ENCODE measurements at places on chromosomes 4 and X.

GRCh38 chr4:168917138-168917779, 92.8 kb downstream of the CBR4 start:
- no peak for DNase-seq

DNA sequence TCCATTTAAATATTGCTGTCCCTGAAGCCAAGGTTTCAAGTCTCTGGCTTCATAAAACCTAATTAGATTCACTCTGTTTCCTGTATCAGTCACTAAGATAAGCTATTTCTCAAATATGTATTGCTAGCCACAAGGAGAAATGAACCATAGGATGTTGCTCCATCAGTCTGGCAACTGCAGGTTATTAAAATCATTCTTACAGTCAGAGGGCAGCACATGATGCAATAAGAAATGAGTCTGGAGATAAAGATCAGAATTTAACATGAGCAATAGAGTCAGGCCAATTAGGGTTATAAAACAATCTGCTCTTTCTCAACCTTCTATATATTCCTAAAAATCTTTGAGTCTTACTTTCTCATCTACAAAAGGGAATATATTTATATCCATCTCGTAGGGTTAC, 7.2 kb downstream of the PRKG2 start:
- no peak for DNase-seq

DNA sequence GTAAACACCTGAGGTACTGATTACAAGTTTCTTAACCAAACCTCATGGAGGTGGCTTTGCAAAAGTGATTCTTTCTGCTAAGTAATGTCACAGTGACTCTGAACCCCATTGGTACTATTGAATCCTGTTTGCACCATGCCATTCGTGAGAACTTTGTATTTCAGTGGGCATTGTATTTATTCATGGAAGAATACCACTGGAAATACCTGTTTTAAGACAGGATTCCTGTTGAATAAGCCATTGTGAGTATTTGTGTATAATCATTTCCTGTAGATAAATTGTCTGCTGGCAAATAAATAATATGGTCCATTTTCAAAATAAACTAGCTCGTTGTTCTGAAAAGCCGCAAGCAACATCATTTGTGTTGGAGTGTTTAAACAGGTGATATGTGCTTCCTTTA, 136.4 kb upstream of the GUCY1A1 start:
- DNase-seq: no peak

GRCh38 chr4:96093057-96093456, 253.2 kb downstream of the PDHA2 start:
- DNase-seq: no peak

DNA sequence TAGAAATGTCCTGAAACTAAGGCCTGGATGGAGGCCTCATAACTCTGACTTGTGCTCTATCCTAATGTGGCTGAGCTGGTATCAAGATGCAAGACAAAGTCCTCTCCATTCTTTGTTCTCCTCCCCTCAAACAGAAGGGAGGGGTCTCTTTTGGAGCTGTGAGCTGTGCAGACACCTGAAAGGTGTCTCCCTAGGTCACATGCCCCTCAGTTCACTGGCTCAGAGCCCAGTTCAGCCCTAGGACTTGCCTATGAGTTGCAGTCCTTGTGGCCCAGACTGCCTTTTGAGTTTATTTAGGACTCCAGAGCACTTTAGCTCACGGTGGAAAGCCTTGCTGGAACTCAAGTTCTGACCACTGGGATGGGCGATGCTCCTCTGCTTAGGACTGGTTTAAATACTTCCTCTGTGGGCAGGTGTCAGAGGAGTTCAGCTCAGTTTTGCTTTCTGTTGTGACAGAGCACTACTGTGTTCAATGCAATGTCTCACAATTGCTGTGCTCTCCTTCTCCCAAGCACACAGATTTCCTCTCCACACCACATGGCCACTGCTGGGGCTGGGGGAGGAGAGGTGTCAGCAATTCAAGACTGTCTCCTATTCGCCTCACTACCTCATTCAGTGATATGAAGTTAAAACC, 84.8 kb upstream of the ZNF827 start:
- no peak for DNase-seq

DNA sequence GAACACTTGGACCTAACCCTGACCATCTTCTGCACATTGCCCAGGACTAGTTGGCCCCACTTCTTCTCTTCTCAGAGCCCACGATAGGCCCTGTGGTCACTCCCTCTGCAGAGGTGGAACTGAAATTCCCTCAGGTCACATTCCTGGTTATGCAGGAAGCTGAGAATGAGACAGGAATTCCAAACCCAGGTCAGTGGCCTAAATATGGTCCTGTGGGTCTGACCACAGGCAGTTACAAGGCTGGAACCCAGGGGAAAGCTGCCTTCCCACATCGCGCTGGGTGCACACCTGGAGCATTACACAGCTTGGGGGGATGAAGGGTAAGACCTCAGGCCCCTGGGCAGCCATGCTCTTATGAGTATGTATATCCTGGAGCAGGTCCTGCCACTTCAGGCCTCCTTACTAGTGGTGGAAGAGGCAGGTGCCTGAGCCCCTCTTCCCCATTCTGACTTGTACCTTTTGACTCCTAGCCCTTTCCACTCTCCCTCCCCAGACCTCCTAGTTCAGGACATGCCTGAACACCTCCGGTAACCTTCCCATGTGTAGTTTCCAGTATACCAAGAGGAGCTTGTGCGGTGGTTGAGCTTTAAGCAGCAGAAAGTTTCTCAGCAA, 173.5 kb downstream of the ASMT start:
- DNase-seq: no peak

DNA sequence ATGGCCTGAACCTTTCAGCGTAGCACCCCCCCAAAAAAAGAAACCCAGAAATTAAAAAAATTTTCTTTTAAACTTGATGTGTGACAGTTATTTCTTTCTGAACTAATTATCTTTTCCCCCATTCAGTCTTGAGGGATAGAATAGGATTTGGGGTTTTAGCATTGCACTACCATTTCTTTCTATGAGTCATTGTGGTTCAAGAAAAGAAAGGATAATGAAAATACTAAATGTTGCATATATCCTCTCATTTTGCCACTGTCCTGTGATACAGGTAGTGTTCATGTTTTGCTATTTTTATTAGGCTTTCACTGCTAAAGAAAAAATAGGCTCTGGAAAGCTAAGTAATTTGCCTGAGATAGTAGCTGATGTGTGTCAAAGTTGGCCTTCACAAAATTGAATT, 39.4 kb upstream of the DCK start:
- DNase-seq: no peak

DNA sequence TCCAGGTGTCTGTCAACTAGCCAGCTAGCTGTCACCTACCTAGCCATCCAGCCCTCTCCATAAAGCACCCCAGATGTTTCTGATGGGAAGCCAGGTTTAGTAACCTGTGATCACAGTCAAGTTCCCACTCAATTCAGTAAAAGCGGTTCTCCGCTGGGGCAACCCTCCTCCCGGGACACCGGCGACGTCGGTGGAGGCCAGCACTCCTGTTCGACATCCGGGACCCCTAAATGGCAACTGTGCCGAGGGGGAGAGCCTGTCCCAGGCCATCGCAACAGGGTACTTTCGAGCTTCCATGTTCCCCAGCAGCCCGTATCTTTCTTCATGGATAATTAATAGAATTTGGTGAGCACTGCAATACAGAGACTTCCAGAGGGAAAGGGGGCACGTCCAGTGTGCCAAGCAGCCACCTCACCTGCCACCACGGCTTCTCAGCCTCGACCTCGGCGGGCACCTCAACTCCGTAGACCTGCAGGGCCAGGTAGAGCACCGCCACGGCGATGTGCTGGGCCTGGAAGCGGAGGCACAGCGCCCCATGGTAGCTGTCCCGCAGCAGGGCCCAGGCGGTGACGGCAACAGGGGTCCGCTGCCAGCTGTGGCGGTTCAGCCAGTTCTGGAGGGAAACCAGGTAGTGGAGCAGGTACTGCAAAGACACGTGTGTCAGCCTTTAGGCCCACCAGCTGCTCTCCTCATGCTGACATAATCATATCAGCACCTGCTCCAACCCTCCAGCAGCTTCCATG, 6.7 kb downstream of the CCNQ start:
- no peak for DNase-seq

- peak; percentile 37 for DNase-seq
Measured at GRCh38 chr4:70712604-70713452, 8.9 kb upstream of the RUFY3 start.

DNA sequence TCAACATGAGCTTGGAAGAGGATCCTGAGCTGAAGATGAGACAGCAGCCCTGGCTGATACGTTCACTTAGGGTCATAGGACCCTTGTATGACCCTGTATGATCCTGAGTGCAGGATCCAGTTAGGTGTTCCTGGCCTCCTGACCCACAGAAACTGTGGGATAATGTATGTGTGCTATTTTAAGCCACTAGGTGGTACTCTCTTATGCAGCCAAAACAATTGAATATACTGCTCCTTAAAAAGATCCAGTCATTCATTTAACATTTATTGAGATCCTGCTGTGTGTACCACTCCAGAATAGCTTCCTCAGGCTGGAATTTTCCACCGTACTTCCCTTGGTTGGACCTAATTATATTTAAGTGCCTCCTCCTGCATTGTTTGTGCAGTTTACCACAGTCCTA, 167.1 kb downstream of the AMELX start:
- DNase-seq: no peak

- DNase-seq: no peak
Measured at GRCh38 chrX:63585936-63586335, 199.1 kb downstream of the ARHGEF9 start.

- DNase-seq: no peak
Measured at GRCh38 chrX:124690495-124690894, 344.1 kb downstream of the SH2D1A start.

DNA sequence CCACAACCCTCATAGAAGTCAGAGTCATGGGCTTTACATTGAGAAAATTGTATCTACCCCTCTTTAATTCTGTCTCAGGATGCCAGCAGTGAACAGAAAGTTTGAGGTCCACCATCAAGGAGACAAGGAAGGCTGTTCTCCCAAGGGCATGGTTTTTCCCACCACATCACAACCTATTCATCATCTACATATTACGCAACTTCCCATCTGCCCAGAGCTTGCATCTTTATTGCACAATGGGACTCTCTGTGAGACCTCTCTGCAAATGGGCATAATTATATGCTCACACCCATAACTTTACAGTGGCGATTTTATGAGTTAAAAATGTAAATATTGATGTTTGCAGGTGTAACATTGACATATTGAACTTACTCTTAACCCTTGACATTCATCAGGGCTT, 38.9 kb downstream of the PAGE2 start:
- DNase-seq: no peak

DNA sequence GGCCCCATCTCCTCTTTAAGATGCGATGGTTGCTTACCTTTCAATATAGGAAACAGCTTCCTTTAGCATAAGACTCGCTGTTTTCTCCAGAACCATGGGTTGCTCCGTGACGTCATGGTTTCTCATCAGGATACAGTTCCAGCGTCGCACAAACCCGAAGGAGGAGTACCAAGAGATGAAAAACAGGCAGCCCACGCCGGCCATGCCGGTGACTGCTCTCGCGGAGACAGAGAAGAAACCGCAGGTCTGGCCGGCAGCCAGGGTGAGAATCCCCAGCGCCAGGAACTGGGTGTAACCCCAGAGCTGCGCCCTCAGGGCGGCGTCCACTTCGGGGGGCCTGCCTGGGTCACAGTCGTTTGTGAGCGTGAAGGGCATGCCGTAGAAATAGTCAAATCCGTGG, 11.4 kb downstream of the ARSD start:
- DNase-seq: no peak

DNA sequence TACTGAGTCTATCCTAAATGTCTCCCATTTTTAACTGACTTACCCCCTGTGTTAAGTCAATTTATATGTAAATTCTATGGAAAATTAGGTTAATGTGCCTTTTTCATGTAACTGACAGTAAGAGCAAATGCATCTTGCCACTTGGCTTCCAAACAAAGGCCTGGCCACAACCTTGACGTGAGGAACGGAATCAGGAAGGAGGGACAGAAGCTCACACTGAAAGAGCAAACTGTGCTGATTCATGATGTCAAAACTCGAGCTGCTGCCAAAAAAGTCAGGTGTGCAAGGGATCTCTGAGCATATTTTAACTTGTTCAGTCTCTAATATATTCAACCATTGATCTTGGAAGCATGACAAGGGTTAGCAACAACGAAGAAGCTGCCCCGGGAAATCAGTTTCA, 35.8 kb downstream of the GPM6A start:
- DNase-seq: no peak

GRCh38 chrX:25020905-25021449, 5.2 kb upstream of the ARX start:
- DNase-seq: no peak

GRCh38 chr4:53478671-53479456, 101.4 kb downstream of the FIP1L1 start:
- DNase-seq: no peak

GRCh38 chrX:114619874-114620273, 36.0 kb downstream of the HTR2C start:
- no peak for DNase-seq

GRCh38 chr4:27020603-27021002, 160.0 kb downstream of the STIM2 start:
- no peak for DNase-seq

- DNase-seq: peak; percentile 31
Measured at GRCh38 chr4:72505314-72505744, 63.7 kb downstream of the ADAMTS3 start.

DNA sequence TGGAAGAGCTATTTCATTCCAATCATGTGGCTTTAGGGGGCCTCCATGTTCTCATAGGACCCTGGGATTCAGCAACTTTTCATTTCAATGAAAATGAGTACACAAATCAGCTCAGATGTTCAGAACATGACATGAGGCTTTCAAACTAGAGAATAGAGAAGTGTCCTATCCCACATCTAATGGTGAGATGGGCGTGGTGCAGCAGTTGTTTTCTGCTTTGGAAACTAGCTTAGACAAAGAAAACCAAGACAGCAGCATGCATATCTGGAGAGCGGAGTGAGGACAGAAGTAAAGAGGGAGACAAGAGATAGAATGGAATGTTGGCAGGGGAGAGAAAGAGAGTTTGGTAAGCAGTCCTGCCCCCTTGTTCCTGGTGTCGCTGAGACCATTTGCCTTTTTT, 1009.1 kb upstream of the IGFBP7 start:
- no peak for DNase-seq

DNA sequence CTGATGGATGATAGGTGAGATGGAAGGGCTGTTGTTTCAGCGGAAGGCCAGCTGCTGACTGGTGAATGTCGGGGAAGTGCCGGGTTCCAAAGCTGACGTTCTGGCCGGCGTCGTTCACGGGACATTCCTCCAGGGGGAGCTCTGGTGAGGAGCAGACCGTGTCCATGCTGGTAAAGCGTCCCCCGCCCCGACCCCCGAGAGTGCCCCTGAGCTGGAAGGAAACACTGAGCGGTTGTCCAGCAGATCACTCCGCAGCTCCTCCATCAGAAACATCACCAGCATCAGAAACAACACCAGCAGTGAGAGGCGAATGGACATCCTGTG, 18.6 kb upstream of the ADRA2C start:
- no peak for DNase-seq

DNA sequence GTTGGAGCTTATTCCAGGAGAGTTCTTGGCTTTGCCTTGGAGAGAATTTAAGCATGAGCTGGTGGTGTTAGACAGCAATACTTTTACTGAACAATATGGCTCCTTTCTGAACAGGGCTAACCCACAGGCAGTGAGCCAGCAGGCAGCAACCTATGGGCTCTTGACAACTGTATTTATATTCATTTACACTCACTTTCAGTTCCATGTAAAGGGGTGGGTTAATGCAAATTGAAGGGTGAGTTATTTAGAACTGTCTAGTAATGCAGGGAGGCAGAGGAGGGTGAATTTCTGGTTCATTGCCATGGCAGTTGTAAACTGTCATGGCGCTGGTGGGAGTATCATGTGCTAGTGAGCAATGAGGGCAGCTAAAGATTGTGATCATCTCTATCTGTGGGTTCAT, 15.7 kb downstream of the FOXR2 start:
- DNase-seq: no peak

- DNase-seq: no peak
Measured at GRCh38 chr4:6161921-6162464, 38.4 kb downstream of the JAKMIP1 start.
